ENCODE measurements at places on chromosomes 5 and 9.

GRCh38 chr9:31715250-31715649 lies 669.2 kb upstream of the ACO1 start:
- no peak for DNase-seq

GRCh38 chr9:91698266-91698665 lies 251.8 kb downstream of the ROR2 start:
- no peak for DNase-seq

DNA sequence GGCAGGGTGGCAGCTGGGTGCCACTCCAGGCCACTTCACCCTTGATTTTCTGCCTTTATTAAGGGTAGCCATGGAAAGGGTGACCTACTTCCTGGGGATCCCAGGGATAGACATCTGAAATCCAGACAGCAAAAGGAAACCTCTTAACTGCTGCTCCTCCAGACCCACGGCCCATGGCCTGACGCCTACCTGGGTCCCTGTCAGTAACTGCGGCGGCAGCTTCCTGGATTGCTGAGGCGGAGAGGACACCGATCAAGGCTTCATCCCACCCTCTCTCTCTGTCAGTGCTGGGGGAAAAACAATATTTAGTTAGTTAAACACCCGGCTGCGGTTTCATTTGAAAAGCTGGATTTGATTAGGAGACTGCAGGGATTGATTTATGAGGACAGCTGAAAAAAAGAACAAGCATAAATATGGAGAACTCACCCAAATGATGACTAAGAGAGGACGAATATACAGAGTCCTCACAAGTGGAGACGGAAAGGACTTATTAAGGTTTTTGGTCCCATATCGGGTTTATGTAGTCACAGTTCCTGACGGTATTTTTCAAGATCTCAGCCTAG lies 158.7 kb upstream of the KLF4 start:
- DNase-seq, result no peak

DNA sequence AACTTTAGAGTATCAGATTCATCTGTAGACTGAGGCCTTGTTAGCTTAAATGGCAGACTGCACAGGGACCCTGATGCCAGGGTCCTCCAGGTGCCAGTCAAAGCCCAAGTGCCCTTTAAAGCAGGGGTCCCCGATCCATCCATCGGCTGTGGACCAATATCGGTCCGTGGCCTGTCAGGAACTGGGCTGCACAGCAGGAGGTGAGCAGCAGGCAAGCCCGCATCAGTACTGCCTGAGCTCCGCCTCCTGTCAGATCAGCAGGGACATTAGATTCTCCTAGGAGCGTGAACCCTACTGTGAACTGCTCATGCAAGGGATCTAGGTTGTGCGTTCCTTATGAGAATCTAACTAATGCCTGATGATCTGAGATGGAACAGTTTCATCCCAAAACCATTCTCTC lies 403.4 kb downstream of the RAB3C start:
- DNase-seq, result no peak

DNA sequence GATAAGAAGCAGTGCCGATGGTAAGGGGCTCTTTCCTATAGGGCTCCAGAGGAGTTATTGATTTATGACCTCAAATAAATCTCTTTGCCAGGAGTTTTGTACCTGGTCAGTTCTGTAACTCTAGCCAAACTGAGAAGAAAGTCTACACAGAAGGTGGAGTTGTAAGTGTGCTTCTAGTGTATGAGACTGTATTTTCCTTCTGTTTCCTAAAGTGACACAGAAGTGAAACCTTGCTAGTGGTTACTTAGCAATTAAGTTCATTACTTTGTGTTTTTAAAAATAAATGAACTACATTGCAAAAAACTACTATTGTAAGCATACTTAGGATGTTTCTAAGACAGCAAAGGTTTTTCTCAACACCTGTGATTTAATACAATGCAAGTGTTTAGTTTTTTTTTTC lies 48.7 kb upstream of the ACTBL2 start:
- no peak for DNase-seq

DNA sequence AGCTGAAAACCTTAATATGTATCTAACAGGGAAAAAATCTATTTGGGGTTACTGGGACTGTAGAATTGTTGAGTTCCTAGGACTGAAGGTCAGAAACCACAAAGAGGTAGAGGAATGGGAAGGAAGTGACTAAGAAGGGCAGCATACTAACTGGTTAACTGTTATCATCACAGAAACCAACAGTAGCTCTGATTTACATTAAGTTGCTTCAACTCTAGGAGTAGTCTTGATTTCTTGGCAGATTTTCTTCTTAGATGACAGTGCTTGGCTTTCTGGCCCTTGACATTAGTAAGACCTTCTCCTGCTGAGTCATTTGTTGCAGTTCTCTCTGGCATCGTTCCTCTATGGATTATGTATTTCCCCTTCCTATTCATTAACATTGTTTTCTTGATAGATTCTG lies 116.1 kb upstream of the RASA1 start:
- no peak for DNase-seq

DNA sequence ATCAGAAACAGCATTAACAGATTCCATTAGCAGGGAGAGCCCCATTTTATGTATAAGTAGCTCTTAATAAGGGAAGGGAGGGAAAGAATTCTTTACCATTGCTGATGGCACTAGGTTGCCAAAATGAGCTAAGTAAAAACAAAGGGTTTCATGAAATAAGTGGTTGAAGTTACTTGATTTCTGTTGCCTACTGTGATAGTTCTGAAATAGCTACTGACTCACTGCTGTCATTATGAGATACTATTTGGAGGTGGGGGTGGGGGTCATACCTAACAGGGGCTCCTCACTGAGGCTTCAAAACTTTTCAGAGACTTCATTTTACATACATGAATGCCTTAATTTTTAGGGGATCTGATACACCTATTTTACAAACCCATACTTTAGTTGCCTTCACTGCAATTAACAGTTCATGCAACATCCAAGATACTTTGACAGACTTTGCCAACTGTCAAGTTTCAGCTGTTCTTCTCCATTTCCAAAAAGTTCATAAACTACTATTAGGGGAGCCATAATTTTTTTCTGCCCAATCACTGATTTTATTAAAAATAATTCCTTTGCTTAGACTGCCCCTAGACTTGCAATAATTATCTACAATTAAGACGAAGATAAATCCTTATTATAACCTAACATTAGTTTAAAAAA lies 4.6 kb downstream of the HOMER1 start:
- no peak for DNase-seq

DNA sequence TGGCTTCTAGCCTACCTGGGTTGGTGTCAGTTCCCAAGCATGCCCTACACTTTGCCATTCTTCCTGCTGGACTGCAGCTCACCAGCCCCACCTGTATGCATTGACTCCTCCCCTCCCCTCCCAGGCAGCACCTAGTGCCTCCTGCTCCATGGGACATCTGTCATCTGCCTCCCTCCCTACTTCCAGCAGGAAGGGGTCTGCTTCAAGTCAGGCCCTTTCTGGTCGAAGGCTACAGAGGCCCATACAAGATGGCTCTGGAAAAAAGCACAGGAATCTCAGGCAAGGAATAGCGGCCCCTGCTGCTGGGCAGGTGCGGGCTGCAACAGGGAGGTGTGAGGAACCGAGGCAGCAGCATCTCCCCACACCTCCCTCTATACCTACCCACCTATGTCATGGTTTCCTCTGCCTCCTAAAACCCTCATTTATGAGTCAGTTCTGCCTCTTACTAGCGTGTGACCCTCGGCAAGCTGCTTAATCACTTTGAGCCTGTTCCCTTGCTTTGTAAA lies 19.7 kb downstream of the WWC1 start:
- DNase-seq, result no peak

DNA sequence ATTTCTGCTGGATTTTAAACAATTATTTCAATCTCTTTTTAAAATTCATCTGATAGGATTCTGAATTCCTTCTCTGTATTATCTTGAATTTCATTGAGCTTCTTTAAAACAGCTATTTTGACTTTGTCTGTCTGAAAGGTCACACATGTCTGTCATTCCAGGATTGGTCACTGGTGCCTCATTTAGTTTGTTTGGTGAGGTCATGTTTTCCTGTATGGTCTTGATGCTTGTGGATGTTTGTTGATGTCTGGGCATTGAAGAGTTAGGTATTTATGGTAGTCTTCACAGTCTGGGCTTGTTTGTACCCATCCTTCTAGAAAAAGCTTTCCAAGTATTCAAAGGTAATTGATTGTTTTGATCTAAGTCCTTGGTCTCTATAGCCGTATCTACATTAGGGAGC lies 39.1 kb downstream of the DENND4C start:
- no peak for DNase-seq

GRCh38 chr5:142097681-142098080 lies 10.9 kb upstream of the NDFIP1 start:
- DNase-seq, result no peak

GRCh38 chr9:116059466-116059865 lies 94.1 kb upstream of the PAPPA start:
- DNase-seq, result no peak

GRCh38 chr5:1537603-1538154 lies 13.9 kb upstream of the LPCAT1 start:
- no peak for DNase-seq

All from right atrium auricular region (tissue), 2 donors.